ENCODE measurements at places on chromosomes 13 and 19.

DNA sequence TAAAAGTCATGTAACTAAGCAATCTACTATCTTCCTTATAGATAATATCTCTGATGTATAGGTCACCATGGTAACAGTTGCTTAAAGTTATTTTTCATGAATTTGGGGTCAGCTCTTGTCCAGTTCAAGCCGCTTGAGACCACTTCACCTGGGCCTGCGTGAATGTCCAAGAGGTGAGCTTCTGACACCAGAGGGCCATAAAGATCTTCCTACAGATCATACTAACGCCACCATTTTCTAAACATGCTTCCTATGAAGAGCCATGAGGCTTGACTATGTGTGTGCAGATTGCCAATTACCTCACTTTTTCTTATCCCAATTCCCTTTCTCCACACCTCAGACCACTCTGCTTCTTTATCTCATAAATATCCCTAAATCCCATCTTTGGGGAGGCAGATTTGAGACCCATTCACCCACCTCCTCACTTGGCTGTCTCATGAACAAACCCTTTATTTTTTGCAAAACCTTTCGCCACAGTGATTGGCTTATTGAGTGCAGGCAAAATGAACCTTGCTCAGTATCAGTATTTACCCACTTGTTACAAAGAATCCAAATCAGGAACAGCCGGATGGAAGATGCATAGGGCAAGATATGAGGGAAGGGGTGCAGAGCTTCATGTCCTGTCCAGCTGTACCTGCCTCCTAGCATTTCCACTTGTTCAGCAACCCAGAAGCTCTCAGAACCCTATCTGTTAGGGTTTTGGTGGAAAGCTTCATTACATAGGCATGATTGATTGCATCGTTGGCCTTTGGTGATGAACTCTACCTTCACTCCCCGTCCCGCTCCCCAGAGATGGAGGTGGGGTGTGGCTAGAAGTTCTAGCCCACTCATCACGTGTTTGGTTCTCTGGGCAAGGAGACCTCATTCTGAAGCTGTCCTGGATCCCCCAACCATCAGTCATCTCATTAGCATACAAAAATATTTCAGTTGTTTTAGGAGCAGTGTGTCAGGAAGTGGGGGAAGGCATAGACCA lies 34.2 kb downstream of the FAM187B start:
- no peak for DNase-seq

DNA sequence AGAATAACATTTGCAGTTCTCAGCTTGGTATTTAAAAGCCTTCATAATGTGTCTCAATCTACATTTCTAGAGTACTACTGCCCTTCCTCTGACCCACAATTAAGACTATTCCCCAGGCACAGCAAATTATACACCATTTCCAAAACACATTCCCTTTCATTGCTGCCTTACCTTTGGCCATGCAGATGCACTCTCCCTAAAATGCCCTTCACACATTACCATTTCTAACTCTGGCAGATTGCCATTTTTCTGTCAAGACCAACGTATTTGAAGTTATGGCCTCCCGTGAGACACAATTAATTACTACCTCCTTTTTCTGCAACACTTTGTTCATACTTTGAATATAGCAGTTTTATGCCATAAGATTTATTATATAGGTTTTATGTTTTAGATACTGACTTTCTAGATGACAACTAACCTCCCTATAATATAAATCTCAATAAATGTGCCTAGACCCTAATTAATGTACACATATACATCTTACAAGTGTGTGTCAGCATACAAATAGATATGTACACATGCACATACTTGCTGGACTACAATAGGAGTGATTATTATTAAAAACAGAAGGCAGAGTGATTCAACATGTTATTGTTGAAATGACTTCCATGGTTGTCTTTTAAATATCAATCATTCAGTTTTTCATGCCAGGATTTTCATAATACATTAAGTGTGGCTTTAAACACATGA lies 2902.5 kb downstream of the PCDH9 start:
- DNase-seq, result no peak

- no peak for DNase-seq
These were observed 5.0 kb downstream of the DCUN1D2 start for GRCh38 chr13:113485545-113485944.

GRCh38 chr19:3966051-3967017 lies 4.6 kb downstream of the DAPK3 start:
- DNase-seq, result no peak

DNA sequence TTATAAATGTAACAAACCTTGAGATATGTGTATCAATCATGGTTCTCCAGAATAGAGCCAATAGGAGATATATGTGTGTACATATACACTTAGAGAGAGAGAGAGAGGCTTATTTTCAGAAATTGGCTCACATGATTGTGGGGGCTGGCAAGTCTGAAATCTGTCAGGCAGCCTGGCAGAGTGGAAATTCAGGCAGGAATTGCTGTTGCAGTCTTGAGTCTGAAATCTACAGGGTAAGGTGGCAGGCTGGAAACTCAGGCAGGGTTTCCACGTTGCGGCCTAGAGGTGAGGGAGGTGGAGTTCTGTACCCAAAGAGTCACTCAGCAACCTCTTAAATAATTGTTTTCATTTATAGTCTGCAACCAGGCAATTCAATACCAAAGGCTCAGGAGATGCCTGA lies 218.4 kb downstream of the B3GLCT start:
- DNase-seq, result no peak

GRCh38 chr13:112762690-112763080 lies 72.8 kb downstream of the ATP11A start:
- no peak for DNase-seq

- DNase-seq, result no peak
These were observed 71.9 kb upstream of the UBL3 start for GRCh38 chr13:29922281-29922821.

- DNase-seq, result no peak
These were observed 1.0 kb downstream of the PDX1 start for GRCh38 chr13:27920677-27921420.

GRCh38 chr19:14370169-14370939 lies 10.9 kb upstream of the ADGRE5 start:
- DNase-seq, result peak; percentile 67

GRCh38 chr19:13611596-13611995 lies 105.3 kb upstream of the CACNA1A start:
- no peak for DNase-seq

GRCh38 chr13:38693641-38694040 lies 6.8 kb downstream of the FREM2 start:
- DNase-seq, result no peak

DNA sequence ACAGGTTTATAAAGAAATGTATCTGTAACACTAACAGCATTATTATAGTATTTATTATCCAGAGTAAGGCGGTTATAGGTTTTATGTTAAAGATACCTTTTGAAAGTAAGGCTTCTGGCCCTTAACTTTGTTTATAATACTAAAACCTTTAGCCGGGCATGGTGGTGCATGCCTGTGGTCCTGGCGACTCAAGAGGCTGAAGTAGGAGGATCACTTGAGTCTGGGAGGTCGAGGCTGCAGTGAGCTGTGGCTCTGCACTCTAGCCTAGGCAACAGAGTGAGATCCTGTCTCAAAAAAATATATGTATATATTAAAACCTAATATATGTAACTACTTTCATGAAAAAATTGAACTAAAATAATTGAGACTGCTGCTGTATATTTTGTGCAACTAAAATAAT lies 98.7 kb upstream of the KLF5 start:
- DNase-seq, result no peak

- DNase-seq, result no peak
These were observed 6.0 kb upstream of the CYP4F12 start for GRCh38 chr19:15666883-15667282.

GRCh38 chr19:2815191-2815614 lies 4.5 kb upstream of the ZNF554 start:
- DNase-seq, result no peak

DNA sequence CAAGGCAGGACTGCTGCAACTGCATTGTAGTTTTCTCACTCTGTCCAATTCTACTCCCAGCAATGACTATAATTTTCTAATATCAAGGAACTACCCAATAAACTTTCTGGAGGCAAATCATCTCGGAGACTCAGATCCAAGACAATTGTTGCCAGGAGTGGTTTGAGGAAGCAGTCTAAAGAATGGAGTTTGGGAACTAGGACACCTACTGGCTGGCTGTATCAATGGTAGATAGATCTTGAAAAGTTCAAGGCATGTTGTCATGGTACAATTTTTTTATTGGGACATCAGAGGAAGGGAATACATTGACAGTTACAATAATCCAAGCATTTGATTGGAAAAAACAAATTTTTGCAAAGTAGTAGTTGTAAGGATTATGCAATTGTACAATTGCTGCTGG lies 648.3 kb upstream of the SLITRK6 start:
- DNase-seq, result no peak

DNA sequence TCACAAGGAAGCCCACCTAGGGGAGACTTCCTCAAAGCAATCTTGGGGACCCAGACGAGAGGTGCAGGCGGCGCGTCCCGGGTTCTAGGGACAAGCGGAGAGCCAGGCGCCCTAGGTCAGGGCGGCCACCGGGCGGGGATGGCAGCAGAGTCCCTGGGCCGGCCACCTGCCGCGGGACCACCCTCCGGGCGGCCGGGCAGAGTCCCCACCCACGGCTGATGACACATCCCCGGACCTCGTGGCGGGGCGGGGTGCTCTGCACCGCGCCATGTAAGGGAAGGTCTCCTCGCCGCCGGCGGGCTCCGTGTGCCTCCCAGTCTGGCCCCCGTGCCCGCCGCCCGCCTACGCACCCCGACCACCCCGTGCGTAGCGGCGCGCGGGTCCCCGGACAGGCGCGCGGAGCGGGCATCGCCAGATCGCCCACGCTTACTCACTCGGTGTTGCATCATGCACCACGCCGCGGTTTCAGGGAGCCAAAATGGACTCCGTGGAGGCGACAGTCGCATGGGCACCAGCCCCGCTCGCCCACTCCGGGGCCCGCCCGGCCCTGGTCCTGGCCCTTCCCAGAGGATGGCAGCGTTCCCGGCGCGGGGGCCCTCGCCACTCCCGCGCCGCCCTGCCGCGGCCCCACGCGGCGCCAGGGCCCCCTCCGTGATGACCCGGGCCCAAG lies 643 bp downstream of the SLC7A1 start:
- peak; percentile 60 for DNase-seq

- DNase-seq, result peak; percentile 77
These were observed 23.5 kb downstream of the KCTD15 start for GRCh38 chr19:33819880-33820781.

DNA sequence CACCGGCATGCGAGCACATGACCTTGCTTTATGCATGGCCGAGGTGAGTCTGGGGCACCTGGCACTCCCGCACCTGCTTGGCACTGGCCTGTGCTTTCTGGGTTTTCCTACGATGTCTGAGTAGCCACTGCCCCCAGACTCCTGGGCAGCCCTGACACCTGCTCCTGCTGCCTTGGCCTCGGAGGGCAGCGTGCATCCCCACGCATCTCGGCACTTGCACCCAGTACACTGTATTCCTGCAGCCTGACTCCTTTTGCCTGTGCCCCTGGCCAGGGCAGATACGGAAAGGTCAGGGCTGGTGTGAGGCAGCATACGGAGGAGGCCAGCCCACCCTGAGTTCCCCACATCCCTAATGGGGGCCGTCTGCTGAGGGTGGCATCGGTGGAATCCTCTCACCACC lies 340.6 kb downstream of the TEX29 start:
- no peak for DNase-seq
